ENCODE measurements at places on chromosomes 6 and 20.

DNA sequence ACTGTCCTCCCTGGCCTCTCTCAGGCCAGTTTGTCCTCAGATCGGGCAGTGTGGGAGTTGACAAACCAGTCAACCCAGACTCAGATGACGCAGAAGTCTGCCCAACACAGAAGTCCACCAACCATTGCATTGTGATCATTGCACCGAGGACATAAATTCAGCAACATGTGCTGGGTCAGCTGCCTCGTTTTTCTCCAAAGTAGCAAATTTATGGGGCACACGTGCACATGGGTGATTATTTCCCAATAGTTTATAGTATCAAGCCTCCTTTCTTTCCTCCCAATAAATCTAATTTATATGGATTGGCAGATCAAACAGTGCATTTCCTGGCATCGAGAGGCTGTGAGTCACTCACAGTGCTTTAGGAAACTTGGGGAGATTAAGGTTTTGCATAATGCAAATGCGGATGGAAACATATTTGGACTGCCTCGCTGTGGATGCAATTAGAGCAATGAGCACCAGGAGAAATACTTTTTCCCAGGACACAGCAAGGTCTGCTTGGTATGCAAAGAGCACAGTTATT is 413.7 kb upstream of the SULF2 start:
- DNase-seq = no peak

- no peak for DNase-seq
Measured at GRCh38 chr6:26416288-26416687, 14.2 kb downstream of the BTN3A1 start.

DNA sequence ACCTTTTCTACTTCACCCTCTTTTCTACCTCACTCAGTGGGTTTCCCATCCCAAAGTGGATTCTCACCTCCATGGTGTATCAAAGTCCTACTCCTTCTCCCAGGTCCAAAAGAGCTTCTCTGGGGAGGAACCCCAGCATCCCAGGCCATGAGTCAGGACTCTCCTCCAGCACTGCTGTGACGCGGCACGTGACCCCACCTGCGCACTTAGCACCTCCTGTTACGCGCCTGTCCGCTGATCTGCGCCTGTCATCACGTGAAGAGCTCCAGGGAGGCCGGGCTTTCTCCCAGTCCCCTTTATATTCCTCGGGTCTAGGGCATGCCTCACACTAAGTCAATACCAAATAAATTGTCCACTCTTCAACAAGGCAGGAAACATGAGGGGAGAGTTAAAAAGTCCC is 226.9 kb upstream of the QKI start:
- DNase-seq = no peak

- DNase-seq = no peak
Measured at GRCh38 chr6:19632230-19632629, 204.9 kb upstream of the ID4 start.

DNA sequence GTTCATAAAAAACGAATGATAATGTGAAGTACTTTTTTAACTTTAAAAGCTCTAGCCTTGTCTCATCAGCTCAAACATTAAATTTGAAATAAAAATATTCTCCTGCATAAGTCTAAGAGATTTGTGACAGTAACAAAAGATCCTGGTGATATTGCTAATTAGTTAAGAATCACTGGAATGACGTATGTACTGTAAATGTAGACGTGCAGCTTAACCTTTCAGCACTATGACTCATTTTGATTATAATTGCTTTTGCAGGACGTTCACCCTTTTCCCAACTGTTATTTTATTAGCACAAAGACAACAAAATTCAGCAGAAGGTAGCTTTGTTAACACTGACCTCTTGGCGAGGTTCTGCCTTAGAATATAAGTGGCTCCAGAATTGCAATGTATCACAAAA is 68.6 kb downstream of the TENT5A start:
- no peak for DNase-seq

DNA sequence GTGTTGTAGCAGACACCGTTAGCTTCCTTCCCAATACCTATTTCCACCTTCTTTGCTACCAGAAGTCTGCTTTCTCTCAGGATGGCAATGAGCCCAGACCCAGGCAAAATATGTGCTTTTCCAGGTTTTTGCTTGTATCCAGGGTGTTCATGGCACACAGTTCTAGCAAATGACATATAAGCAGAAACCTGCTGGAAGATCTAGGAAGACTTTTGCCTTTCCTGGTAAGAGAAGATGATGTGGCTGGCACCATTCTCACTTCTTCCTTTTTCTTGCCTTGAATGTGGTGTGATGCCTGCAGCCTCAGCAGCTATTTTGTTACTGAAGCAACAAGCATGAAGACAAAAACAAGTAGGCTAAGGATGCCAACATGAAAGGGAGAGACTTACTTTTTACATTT is 19.2 kb upstream of the TBC1D22B start:
- no peak for DNase-seq

All from amniotic stem cell (primary cell).